NCI-H510A treated with DMSO at 0.1 percent for 48 hours (cell line): ENCODE measurements at places on chromosomes 2 and 18.

DNA sequence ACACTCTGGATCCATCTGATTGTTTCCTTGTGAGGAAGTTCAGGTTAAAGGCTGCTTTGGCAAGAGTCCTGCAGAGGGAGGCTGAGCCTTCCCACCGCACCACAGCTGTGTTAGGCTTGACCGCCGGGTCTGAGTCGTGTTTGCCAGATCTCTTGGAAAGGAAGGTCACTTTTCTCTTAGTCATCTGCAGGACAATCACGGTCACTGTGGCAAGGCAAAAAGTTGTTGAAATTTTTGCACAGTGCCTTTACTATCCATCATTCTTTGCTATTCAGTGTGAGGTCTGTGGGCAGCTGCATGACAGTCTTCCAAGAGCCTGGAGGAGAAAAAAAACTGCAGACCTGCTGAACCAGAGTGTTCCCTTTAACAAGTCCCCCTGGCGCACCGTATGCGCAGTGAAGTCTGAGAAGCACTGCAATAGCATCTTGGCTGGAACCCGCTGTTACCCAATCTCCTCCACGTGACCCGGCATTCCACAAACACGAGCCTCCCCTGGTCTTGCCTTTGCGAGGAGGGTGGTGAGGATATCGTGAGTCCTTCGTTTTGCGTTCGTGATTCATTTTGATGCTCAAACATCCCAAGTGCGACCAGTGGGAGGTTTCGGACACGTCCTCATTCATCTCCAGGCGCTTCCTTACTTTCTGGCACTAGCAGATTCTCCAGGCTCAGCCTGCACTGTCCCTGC is 23.0 kb downstream of the BIN1 start:
- DNase-seq = no peak

DNA sequence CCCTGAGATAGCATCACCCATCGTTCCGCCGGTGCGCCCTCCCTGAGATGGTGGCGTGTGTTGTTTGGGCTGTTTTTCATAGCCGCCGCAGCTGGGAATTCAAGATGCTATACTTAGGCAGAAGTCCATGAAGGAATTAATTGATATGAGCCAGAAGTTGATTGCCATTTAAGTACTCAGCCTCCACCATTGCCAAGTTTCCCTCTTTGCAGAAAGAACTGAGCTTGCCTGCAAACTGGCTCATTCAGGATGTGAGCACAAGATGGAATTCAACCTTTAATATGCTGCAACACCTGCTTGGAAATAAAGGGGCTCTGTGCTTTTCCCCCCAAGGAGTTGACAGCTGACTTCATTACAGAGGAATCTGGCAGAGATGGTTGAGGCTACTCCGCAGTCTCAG is 295.5 kb downstream of the ZNF521 start:
- DNase-seq = no peak

DNA sequence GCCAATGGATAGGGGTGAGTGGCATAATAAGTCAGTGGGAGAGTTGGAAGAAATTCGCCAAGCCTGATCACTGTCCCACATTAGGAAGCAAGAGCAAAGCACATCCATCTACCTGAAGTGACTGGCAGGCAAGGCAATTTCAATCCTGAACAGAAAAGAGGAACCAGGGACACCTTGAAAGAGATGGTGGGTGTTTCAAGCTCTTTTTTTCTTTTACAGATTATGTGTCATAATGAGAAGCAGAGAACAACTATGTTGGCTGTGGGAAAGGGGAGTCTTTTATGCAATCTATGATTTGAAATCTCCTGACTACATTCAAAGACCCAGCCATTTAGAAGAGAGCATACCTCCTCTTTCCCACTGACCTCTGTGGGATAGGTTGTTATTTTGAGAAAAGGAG is 63.5 kb downstream of the TGIF1 start:
- DNase-seq = no peak

GRCh38 chr2:119723784-119724467 is 35.8 kb upstream of the PTPN4 start:
- DNase-seq = no peak

- no peak for DNase-seq
Observed at GRCh38 chr2:233358947-233359346, 4.7 kb downstream of the DGKD start.
